ENCODE measurements at places on chromosomes 12 and 14. TPM values are rescaled to one million over a fixed set of nuclear protein-coding genes. Genes with fewer than 3 reads are reported as not detected.
A peak's percentile ranks its signal among the peaks of the same experiment; 100 is the strongest.

The AQP5 gene
- not detected for total RNA-seq

The RNU4-1 gene
- total RNA-seq: 2,470 TPM

The ZNF891 gene
- 2.4 TPM for total RNA-seq

The MMAB gene
- total RNA-seq: 17.8 TPM

The EFS gene
- total RNA-seq: not detected

The SDSL gene
- total RNA-seq: 0.24 TPM

The APOF gene
- total RNA-seq: not detected

The STAC3 gene
- 3.2 TPM for total RNA-seq

The CACNA1C gene
- total RNA-seq: 0.21 TPM

- no peak for ATAC-seq
Measured at GRCh38 chr14:101957406-101958234, 6.8 kb upstream of the DYNC1H1 start.

GRCh38 chr14:35298351-35298750 lies 6.2 kb downstream of the PSMA6 start:
- ATAC-seq: no peak

- no peak for ATAC-seq
Measured at GRCh38 chr14:24784981-24785380, 151.0 kb upstream of the GZMB start.

GRCh38 chr12:54991991-54992375 lies 7.4 kb upstream of the TESPA1 start:
- ATAC-seq: no peak

- no peak for ATAC-seq
Measured at GRCh38 chr14:54338696-54339317, 58.0 kb upstream of the CDKN3 start.

DNA sequence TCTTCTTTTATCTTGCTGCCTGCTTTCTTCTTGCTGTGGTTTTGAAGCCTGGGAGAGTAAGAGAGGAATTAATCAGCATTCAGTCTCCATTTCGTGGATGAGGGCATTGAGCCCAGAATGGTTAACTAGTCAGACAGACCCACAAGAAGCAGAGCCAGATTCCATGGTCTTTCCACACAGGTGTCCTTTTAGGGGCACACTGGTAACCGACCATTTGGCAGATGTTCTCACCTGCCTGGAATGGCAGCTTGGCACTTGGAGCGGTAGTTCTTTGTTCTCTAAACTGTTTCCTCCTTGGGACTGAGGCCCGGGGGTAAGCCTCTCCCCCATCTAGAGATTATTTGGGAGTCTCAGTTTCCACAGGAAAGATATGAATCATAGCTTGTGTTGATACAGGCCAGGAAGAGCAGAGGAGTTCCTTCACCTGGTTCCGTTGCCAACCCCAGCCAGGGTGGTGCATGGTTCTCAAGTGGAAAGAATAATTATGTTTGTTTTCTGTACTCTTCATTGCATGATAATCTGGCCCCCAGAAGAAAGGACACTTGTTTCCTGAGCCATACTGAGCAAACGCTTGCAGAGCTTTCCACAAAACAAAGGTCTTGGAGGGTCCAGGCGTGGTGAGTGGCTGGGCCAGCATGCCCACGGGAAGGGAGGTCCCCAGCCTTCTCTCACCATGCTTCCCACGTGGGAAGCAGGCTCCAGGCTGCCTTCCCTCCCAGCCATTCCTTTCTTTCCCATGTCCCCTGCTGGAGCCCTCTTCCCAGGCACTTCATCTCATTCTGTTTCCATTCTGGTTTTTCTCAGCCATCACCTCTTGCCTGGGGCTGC lies 2.0 kb upstream of the KRT75 start:
- ATAC-seq: no peak

GRCh38 chr12:108363565-108363964 lies 24.5 kb upstream of the CMKLR1 start:
- ATAC-seq: no peak

DNA sequence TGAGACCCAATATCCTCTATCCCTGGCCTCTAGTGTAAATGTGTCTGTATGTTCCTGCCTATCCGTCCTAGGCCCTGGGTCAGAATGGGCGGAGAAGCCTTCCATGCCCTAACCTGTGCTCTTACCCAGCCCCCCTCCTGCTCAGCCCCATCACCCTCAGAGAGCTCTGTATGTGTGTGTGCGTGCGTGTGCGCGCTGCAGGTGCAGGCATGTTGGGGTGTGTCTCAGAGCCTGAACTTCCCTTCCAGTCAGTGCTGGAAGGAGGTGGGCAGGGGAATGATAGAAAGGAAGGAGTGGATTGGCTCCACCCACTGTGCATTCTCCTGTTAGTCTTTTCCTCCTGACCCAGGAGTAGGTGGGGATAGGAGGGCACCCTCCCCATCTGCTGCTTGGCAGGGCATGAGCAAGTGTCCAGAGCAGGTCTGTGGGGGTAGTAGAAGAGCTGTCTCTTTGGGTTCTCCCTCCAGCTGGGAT lies 7.2 kb downstream of the NAB2 start:
- ATAC-seq: no peak

- ATAC-seq: no peak
Measured at GRCh38 chr14:33726685-33727084, 224.2 kb downstream of the EGLN3 start.

GRCh38 chr14:23093991-23094665 lies 808 bp downstream of the ACIN1 start:
- no peak for ATAC-seq

DNA sequence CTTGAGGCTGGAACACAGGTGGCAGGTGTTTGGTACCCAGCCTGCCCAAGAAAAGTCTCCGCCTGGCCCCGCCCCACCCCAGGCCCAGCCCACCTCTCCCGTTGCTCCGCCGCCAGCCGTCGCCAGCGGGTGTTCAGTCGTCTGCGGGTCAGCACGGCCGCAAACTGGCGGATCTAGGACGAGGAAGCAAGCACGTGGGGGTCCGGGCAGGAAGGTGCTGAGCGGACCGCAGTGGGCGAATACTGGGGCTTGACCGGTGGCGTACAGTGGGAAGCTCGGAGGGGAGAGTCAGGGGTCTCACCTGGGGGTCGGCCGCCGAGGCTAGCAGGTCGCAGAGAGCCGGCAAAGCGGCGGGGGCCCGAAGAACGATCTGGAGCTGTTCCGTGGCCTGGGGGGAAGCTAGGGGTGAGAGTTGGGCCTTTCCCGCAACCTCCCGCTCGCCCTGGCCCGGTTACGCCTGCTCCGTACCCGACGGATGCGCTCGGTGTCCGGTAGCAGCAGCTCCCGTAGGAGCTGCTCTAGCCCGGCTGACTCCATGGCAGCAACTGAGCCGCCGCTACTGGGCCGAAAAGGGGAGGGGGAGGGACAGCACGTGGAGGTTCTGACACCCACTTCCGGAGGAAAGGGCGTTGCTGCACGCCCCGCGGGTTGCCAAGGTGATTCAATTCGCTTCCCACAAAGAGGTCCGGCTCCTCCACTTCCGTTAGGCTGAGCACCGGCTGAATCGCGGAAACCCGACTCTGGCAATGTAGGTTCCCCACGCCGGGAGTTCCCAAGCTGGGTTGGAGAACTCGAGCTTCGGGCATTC lies at the start of gene IPO4:
IPO4 (minus strand) TSS at position 566 of the 808 bp plus-strand sequence; CDS start at position 537, 29 bp downstream.
- ATAC-seq: peak; percentile 98

DNA sequence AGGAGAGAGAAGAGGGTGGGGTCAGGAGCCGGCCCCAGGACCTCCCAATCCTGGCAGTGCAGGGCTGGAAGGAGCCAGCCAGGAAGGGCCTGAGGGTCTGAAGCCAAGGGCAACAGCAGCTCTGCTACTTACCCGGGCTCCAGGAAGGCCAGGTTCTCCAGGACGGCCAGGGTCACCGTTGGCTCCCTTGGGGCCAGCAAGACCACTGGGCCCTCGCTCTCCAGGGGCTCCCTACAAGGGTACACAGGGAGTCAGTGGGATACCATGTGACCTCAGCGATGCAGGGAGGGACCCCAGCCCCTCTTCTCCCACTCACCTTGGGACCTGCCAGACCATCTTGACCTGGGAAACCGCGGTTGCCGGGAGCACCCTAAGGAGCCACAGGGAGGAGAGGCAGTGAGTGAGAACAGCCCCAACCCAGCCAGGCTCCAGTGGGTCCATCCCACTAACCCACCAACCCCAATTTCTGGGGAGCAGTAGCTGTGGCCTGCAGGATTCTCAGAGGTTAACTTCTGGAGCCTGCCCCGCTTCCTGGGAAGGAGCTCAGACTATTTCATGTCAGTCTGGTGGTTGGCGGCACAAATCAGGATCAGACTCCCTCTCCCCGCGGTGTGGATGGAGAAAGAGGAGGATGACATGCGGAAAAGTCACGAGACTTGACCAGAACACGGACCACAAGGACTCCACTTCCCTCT lies 18.5 kb downstream of the COL2A1 start:
- no peak for ATAC-seq

DNA sequence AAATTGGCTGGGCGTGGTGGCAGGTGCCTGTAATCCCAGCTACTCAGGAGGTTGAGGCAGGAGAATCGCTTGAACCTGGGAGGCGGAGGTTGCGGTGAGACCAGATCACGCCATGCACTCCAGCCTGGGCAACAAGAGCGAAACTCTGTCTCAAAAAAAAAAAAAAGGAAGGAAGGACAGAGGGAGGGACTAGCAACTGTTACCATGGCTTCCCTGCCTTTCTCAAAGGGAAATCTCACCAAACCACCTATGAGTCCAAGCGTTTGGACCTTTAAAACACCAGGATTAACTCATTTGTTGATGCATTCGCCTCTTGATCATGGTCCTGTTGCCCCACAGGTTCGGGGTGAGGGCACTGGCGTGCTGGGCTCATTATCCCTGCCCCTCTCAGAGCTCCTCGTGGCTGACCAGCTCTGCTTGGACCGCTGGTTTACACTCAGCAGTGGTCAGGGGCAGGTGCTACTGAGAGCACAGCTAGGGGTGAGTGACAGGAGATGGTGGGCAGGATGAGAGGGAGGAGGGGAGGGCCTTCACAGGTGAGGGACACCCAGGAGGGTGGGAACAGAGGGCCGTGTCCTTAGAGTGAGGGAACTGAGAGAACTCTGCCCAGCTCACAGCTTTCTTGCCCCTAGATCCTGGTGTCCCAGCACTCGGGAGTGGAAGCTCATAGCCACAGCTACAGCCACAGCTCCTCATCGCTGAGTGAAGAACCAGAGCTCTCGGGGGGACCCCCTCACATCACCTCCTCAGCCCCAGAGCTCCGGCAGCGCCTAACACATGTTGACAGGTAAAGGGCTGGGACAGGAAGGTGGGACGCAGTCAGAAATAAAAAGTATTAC lies 10.2 kb upstream of the MYL6B start:
- no peak for ATAC-seq

GRCh38 chr14:44531658-44532057 lies 24.6 kb upstream of the FSCB start:
- ATAC-seq: no peak

DNA sequence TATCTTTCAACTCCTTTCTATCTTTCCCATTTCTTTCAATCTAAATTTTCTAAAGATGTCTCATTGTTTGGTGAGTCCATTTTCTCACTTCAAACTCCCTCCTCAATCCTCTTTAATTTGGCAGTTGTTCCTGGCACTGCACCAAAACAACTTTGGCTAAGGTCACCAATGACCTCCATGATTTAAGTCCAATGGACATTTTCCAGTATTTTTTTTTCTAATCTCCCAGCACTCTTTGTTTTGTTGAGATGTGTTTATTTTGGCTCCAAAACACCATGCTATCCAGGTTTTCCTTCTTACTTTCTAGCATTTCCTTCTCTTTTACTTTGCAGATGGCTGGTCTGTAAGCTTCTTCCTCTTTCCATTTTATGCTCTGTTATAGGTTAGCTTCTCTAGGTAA lies 42.5 kb upstream of the OTOGL start:
- no peak for ATAC-seq

GRCh38 chr14:83347874-83348273 lies 1814.2 kb upstream of the SEL1L start:
- ATAC-seq: no peak

DNA sequence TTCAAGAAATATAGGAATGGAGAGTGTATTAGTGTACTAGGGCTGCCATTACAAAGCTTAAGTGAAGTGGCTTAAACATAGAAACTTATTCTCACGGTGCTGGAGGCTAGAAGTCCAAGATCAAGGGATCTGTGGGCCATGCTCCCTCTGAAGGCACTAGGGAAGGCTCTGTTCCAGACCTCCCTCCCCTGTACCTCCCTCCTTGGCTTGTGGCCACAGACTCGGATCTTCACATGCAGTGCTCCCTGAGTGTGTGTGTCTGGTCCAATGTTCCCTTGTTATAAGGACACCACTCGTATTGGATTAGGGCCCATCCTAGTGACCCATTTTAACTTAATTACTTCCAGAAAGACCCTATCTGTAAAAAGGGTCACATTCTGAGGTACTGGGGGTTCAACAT lies 225.6 kb downstream of the VRK1 start:
- no peak for ATAC-seq

GRCh38 chr12:80040075-80040738 lies 59.1 kb upstream of the OTOGL start:
- ATAC-seq: peak; percentile 78

DNA sequence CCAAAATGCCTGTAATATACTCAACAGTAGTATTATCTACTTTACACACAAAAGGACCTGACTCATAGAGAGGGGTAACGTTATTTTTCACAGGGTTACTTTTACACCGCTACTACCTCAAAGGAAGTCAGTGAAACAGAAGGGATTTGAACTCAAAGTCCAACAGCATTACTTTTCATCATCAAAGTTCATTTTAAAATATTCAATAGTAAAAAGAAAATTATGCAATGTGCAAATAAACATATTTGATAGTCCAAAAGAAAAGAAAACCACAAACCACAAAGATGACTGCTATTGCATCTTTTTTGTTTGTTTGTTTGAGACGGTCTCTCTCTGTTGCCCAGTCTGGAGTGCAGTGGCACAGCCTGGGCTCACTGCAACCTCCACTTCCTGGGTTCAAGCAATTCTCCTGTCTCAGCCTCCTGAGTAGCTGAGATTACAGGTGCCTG lies 15.5 kb downstream of the KIF21A start:
- no peak for ATAC-seq

Measured in activated T-helper 17 cell treated with anti-CD3 and anti-CD28 coated beads, Interleukin-2, amount 50 U/mL, for 72 hours (primary cell).